ENCODE measurements at places on chromosomes 5 and 9.
A peak's percentile ranks its signal among the peaks of the same experiment; 100 is the strongest.

GRCh38 chr9:124442826-124443225 is 7.4 kb upstream of the ADGRD2 start:
- DNase-seq = no peak

DNA sequence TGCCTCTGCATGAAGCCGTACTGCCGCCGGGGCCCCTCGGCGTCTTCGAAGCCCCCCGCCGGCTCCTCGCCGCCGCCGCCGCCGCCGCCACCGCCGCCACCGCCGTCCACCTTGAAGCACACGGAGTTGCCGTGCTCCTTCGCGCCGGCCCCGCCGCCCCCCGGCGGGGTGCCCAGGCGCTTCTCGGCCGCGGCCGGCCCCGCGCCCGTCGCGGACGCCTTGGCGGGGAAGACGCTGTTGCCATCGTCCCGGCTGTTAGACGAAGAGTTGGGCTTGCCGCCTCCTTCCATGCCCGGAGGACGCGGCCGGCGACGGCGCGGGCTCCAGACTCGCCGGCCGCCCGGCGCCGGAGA is 400 bp downstream of the HCN1 start:
- no peak for DNase-seq

DNA sequence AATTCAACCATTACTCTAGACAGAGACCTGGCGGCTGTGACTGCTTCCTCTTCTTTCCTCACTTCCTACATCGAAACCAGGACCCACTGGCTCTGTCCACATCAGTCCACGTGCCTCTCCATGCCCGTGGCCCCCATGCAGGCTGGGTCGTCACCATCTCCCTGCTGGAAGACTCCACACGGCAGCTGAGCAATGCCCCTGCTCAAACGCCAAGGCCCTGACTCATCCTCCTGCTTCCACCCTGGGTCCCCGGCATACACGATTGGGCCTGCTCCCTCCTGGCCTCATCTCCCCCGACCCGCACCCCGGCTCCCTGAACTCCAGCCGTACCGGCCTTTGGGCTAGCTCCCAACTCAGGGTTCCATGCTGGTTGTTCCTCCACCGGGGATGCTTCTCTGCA is 67.2 kb upstream of the IER5L start:
- no peak for DNase-seq

DNA sequence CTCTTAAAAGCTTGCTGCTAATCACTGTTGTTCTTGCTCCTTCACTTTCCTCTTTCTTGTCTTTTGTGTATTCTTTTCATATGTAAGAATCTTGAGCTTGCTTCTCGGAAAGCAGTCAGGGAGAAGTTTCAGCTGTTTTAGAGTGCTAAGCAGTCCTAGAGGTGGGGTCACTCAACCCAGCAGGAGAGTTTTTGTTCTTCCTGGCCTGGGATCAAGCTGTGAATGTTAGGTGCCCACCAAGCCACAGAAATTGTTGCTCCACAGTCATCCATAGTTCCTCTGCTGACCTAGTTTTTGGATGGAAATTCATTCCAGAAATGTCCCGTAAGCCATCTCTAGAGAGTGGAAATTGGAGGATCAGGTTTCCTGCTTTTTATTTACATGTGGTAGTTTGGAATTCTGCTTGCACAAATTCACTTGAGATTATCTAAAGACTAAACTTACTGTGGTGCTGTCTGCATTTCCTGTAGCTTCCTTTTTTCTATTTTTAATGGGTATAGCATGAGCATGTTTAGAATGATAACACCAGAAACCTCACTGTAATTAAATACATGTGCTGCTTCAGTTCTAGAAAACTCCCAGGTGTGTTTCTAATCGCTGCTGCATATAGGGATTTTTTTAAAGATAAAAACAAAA is 108.7 kb downstream of the MAST4 start:
- no peak for DNase-seq

- DNase-seq = no peak
Measured at GRCh38 chr5:16570121-16570815, 46.5 kb downstream of the RETREG1 start.

- no peak for DNase-seq
Measured at GRCh38 chr9:136011703-136012496, 50.7 kb upstream of the UBAC1 start.

- DNase-seq = no peak
Measured at GRCh38 chr9:89522959-89523285, 25.0 kb upstream of the SEMA4D start.

- no peak for DNase-seq
Measured at GRCh38 chr9:22060831-22061383, 51.8 kb upstream of the CDKN2B start.

DNA sequence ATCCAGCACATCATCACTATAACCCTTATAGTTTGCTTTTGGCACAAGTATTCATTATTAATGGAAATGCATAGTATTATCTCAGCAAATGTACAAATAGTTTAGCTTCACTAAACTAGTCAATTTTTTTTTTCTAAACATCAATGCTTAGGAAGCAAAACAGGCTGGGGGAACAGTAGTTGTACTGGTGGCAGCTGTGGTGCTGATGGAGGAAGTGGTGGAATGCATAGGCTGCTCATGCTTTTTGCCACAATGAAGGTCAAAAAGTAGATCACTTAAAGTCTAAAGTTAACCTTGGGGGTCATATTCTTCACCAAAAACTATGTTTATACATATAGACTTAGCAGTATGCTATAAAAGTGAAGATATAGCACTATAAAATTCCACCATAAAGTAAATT is 36.3 kb upstream of the CDKN2B start:
- DNase-seq = no peak

- DNase-seq = peak; percentile 37
Measured at GRCh38 chr5:44809215-44809955, 638 bp downstream of the MRPS30 start.

Data from HEK293T (cell line).